ENCODE measurements at places on chromosomes 5 and 9. TPM values are rescaled to one million over a fixed set of nuclear protein-coding genes. Genes with fewer than 3 reads are reported as not detected.

- DNase-seq = no peak
Observed at GRCh38 chr9:5265939-5266338, 34.7 kb downstream of the INSL4 start.

- no peak for DNase-seq
Observed at GRCh38 chr9:459491-460444, 245.1 kb downstream of the DOCK8 start.

- DNase-seq = no peak
Observed at GRCh38 chr9:134892820-134893420, 12.3 kb downstream of the FCN2 start.

The TUSC1 gene
- 8.7 TPM for total RNA-seq

DNA sequence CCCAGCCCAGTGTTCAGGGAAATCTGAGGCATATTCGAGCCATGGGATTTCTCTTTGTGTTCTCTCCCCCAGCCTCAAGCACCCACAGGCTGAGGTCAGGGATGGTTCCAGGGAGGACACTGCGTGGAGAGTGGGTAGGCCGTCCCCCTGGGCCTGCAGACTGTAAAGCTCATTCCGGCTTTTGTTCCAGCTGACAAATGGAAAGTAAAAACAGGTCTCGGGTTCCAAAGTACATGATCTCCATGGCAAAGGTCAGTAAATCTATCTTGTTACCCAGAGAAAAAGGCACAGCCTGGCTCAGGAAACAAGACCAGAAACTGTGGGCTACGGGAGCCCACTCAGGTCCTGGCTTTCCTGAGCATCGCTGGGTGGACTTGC lies 116.2 kb downstream of the ROR2 start:
- DNase-seq = no peak

The DRD1 gene
- not detected for total RNA-seq

The CD74 gene
- total RNA-seq = 6.8 TPM

The BAAT gene
- total RNA-seq = not detected

Data from mammary epithelial cell (primary cell).